ENCODE measurements at places on chromosomes 6 and 20.

DNA sequence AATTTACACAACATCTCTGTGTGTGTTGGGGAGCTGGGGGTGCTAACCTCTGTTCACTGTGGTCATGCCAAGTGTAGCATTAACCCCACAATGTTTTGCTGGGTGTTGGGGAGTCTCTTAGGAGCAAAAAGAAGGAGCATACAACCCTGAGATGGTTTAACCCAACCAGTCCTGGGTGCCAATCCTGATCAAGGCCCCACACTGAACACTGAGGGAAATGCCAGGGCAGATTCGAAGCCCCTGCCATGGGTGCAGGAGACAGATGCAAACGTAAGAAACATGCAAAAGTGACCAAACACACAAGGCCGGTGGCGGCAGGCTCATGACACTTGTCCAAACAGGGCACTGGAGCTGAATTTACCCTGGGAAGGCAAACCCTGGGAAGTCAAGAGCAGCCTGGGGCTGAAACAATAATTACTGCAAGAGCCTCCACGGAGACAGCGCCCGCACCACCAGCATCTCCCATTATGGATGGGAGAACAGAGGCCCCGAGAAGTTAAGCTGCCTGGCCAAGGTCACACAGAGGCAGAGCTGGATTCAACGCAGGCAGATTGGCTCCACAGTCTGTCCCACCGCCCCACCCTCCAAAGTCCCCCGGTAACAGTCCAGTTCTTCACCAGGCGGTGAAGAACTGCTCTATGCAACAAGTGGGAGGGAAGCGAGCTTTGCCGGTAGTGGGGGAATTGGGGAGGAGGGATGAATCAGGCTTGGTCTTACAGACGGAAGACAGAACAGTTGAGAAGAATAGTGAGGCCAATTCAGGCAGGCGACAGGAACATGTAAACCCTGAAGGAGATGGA, 8.5 kb downstream of the ACSS1 start:
- no peak for DNase-seq

GRCh38 chr6:52368002-52368401, 6.1 kb downstream of the PAQR8 start:
- no peak for DNase-seq

DNA sequence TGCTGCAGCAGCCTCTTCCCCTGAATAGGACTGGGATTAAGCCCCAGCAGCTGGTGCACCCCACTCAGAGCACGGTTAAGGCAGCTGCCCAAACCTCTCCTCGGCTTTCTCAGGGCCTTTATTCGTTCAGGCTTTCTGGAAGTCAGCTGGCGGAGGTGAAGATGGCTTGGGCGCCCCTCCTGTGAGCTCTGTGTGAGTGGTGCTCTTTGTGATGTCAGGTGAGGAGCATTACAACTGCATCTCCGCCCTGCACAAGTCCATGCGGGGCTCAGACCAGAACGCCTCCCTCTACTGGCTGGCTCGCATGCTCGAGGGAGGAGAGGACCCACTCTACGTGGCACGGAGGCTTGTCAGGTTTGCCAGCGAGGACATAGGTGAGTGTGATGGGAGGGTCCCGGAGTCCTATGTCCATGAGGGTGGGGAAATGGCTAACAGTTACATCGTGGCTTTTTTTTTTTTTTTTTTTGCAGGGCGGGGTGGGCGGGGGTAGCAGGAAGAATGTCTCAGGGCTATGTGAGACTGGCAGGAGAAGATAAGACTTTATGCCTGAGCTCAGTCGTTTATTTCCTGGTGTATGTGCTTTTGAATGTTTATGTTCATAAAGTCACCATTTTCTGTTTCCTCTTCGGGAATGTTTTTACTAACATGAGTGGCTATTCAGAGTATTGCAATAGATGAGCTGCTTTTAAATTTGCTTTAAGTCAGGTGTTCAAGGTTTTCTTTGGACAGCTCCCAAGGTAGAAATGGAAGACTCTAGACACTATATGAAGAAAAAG, 18.2 kb downstream of the WRNIP1 start:
- DNase-seq: no peak

- DNase-seq: no peak
Observed at GRCh38 chr6:137008204-137008603, 36.6 kb downstream of the IL20RA start.

GRCh38 chr20:18978311-18978710, 164.7 kb downstream of the SCP2D1 start:
- DNase-seq: no peak

Data from stimulated activated CD8-positive, alpha-beta memory T cell treated with anti-CD3 and anti-CD28 coated beads, Interleukin-4, amount 100 ng/mL, for 1 hour (primary cell).